Midbrain (tissue), 1 donor: ENCODE measurements at places on chromosomes 3 and 15.

- DNase-seq = no peak
Observed at GRCh38 chr15:83300826-83301225, 16.4 kb upstream of the BNC1 start.

- DNase-seq = no peak
Observed at GRCh38 chr3:123379041-123379830, 69.7 kb downstream of the ADCY5 start.

- no peak for DNase-seq
Observed at GRCh38 chr3:44292276-44292675, 46.3 kb upstream of the TCAIM start.

- DNase-seq = no peak
Observed at GRCh38 chr3:30511524-30512251, 94.7 kb upstream of the TGFBR2 start.

- DNase-seq = no peak
Observed at GRCh38 chr15:60590935-60591495, 112.1 kb upstream of the ICE2 start.

DNA sequence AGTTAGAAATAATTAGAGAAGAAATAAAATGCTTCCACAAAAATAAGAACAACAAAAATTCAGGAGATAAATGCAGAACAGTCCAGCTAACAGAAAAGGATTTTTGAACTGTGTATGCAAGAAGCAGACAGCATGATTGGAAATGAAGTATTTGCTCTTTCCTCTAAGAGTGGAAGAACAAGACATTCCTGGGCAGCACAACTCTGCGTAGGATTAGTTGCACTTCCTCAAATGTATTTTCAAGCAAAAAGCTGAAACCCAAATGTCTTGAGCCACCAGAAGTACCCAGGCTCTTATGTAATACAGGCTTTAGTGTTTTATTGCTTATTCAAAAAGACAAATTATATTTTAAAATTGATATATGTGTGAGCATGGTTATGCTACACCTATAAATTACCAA, 127.2 kb downstream of the ZBTB20 start:
- DNase-seq = peak; percentile 58

DNA sequence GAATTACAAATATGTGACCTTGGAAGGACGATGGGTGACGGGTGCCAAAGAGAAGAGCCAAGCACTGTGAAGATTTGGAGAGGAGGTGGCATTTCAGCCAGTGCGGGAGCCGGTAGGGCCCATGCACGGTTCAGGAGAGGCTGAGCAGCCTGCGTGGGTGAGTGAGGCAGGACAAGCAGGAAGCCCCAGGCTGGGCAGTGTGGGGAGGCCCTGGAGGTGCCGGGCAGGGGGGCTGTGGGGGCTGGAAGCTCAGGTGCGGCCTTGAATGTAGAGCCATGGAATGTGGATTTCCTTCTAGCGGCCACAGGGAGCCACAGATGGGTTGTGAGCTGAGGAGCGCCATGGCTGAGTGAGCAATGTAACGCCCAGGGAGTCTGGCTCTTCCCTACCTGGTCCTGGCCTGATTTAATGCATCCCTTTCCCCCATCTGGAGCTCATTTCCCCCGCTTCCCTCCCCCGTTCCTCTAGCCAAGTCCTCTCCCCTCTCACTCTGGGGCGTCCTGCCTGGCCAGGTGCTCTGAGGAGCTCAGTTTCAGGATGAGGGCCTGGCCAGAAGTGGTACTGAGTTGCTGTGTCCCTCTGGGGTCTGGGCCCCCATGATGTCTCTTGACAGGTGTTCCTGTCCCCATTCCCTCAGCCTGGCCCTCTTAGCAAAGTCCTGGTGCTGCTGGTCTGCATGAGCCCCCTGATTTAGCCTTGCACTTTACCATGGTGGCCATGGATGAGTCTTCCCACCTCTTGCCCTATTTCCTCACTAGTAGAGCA, 41.8 kb upstream of the IQSEC1 start:
- no peak for DNase-seq

GRCh38 chr15:59570315-59570714, 41.3 kb upstream of the GCNT3 start:
- no peak for DNase-seq

GRCh38 chr3:114418724-114419543, 125.1 kb downstream of the TIGIT start:
- peak; percentile 77 for DNase-seq

GRCh38 chr3:78139166-78139565, 1099.3 kb downstream of the ROBO2 start:
- DNase-seq = no peak

DNA sequence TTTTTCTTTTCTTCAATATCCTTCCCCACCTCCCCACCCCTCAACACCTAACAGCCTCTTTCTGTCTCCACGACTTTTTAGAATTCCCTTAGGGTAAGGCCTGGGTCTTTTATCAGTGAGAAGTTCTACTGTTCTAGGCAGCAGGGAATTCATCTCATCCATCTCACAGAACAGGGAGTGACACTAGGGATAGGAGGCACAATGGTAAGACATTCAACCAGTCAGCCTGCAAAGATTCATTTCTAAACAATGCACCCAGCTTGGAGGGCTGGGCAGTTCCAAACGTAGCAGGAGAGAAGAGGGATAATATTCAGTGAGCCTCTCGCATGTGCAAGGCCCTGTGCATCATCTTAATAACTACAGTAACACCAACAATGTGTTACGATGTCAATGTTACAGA, 43.6 kb downstream of the LRIG1 start:
- no peak for DNase-seq

DNA sequence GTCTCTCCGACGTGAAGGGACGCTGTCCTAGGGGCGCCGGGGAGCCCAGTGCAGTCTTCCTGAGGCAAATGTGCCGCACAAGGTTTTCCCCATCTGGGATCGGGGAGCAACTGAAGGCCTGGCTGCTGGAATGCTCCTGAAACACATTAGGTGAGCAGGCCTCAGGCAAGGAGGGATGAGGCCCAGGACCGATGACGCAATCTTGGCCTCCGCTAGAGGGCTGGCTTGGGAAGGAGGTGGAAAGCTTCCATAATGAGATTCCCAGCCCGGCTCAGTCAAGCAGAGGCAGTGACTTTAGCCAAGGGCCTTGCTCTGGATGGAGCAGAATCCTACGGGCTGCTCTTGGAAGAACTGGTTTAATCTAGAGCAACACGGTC, 50.8 kb downstream of the CPN2 start:
- DNase-seq = peak; percentile 66

DNA sequence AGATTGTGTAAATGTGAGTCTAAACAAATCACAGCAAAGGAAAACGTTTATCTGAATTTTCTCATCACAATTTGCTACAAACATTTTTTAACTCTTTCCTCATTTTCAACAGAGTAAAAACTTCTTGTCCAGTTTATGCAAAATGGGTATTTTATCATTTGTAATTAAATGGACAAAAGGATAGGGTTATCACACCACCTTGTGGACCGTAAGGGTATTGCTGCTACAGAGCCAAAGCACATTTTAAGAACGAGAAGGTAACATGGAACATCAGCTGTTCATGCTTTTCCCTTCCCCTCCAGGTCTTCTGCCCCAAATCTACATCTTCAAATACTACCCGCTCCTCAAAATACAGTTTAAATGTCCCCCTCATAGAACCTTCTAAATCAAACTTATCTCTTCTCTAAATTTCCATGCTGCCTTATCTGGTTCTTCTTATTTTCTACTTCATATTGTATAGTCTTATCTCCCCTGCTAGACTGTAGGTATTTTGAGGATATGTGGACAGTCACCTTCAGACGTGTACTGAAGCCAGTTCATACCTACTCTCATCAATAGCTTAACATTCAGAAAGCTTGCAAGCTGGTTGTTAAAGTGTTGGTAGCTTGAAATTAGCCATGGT, 12.8 kb upstream of the SETMAR start:
- DNase-seq = peak; percentile 27

GRCh38 chr3:151476344-151477018, 15.6 kb upstream of the IGSF10 start:
- DNase-seq = no peak

- DNase-seq = no peak
Observed at GRCh38 chr15:42384597-42384996, 25.3 kb downstream of the CAPN3 start.

DNA sequence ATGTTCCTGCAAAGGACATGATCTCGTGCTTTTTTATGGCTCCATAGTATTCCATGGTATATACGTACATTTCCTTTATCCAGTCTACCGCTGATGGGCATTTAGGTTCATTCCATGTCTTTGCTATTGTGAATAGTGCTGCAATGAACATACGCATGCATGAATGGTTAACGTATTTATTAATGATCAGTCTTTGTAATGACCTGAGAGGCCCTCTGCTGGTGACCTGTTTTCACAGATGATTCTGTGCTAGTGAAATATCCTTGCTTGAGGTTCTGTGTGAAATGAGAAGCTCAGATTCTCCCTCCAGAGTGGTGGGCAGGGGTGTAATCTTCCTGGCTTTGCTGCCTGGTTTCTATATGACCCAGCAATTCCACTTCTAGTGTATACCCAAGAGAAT, 160.2 kb upstream of the RASGRP1 start:
- DNase-seq = no peak

DNA sequence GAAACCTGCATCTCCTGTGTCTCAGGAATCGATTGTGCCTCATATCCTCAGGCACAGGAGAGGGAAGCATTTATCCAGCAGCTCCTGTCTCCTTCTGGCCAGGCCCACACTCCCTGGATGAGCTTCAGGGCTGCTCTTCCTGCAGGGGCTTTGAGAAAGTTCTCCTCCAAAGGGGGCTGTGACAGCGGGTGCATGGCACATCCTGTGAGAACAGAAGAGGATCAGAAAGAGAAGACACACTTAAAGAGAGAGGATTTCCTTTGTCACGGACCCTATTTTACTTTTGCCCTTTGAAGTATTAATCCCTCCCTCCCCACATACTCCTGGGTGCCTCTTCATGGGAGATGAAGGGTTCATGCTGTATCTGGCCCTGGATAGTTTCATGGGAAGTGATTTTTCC, 46.0 kb downstream of the MFSD1 start:
- no peak for DNase-seq

GRCh38 chr3:52439426-52440248, 5.3 kb downstream of the SEMA3G start:
- DNase-seq = no peak

GRCh38 chr15:78650022-78650421, 9.0 kb upstream of the CHRNB4 start:
- no peak for DNase-seq

GRCh38 chr15:96343113-96344059, 12.9 kb downstream of the NR2F2 start:
- DNase-seq = no peak

DNA sequence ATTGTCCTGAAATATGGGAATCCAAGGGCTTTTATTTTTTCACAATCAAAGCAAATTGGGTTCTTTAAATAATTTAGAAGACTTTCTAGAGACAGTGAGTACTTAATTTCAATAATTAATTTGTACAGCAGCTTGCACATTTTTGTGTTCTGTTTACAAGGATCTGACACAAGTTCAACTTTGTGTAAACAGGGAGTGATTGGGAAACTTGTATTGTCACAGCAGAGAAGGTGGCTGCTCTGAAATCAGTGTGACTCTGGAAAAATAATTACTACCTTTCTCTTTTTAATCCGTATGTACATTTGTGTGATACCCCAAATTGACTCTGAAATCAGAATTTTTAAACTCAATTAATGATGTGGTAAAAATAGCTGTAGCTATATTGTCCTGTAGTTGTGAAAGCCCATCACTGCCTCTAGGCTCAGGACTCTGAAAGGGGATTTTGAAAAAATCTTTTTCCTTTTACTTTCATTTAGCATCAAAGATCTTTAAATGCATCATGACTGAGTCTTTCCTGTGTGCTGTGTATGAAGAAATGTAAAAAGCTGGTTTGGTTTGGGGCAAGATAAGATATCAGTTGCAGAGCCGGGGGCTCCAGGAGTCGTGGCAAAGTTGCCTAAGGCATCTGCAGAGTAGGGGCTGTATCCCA, 45.1 kb downstream of the MFSD1 start:
- no peak for DNase-seq

- DNase-seq = no peak
Observed at GRCh38 chr15:49062900-49063299, 16.7 kb upstream of the SECISBP2L start.

GRCh38 chr3:176840641-176841286, 356.5 kb downstream of the TBL1XR1 start:
- DNase-seq = no peak

DNA sequence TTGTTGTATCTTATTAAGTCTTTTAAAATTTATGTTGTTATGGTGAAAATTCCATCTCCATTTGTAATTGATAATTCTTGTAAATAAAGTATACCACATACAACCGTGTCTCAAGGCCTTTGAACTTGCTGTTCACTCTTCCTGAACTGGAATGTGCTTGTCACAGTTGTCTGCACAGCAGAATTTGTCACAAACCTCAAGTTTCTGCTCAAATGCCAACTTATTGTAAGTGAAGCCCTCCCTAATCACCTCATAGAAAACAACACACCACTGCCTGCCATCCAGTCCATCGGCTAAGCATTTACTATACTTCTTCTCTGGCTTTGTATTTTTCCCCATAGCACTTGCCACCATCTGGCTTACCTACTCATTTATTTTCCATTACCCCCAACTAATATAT, 192.3 kb downstream of the THRB start:
- no peak for DNase-seq

- DNase-seq = no peak
Observed at GRCh38 chr3:2477620-2478019, 379.0 kb downstream of the CNTN4 start.

- DNase-seq = no peak
Observed at GRCh38 chr3:189573004-189573403, 58.2 kb upstream of the TP63 start.

DNA sequence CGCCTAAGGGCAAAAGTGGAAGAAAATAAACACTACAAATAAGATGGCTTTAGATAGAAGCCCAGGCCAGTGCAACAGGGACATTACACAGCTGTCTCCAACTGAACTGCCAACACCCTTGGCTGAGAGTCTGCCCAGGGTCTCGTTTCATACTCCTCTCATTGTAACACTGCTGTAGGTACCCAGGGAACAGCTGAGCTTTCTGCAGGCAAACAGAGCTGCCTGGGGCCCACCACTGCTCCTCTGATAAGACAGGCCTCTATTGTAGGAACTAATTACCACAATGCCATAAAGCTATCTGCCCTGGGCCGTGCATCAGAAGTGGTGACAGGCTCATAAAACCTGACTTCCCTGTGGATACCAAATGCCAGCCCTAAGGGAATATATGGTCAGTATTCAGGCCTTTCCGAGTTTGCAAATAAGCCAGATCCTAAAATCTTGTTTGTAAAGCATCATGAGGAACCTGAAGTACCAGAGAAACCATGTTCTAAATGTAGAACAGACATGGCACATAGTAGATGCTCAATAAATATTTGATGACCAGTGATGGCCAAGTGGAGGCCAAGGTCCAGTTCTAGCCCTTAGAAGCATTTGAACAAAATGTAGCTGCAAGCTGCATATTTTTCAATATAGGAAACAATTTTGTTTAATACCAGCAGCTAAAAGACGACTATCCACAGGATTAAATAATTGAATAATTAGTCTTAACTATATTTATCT, 84.3 kb upstream of the NEO1 start:
- no peak for DNase-seq

DNA sequence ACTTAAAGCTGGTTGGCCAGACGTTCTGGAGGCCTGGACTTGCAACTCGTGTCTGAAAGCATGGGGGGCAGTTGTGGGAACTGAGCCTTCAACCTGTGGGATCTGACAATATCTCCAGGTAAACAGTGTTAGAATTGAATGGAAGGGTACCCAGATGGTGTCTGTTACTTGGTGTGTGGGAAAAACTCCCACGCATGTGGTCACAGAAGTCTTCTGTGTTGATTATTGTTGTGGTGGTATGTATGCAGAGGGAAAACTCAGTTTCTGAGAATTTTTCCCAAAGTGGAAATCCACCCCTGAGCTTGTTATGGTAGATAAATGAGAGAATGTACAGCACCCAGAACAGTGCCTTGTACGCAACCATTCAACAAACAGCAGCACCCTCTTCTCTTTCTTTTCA, 238.1 kb upstream of the ICE2 start:
- no peak for DNase-seq
